ENCODE measurements at places on chromosomes 4 and X.

DNA sequence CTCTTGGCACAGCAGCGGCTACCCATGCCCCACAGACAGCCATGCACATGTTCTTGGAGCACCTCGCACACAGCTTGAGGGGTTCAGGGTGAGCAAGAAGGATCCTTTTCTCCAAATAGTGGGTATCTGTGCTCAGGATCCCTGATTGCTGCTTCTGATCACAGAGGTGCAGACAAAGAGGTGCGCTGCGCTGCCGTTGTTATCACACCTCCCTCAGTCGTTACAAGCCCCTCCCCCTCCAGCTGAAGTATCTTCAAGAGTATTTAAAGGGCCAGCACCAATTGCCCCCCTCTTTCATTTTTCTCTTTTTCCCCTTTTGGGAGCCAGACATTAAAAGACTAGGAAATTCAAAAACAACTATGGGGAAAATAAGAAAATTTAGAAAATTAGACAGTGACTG lies 44.3 kb downstream of the NELFA start:
- DNase-seq = no peak

DNA sequence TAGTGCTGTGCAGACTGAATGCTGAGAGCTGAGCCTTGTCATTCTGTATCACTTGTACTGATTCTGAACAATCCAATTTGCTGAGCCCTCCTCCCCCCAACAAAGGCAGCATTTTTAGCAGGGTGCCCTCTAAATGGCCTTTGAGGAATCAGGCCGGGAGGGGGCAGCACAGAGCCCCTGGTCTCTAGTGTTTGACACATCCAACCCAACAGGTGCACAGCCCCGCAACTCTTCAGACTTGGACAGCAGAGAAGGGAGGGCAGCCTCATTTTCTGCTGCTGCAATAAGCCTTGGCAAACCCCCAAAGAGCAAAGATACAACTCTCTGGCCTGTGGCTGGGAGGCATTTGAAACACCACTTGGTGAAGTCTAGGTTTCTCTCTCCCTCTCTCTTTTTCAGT lies 3.4 kb downstream of the ATP1B4 start:
- DNase-seq = peak; percentile 81

DNA sequence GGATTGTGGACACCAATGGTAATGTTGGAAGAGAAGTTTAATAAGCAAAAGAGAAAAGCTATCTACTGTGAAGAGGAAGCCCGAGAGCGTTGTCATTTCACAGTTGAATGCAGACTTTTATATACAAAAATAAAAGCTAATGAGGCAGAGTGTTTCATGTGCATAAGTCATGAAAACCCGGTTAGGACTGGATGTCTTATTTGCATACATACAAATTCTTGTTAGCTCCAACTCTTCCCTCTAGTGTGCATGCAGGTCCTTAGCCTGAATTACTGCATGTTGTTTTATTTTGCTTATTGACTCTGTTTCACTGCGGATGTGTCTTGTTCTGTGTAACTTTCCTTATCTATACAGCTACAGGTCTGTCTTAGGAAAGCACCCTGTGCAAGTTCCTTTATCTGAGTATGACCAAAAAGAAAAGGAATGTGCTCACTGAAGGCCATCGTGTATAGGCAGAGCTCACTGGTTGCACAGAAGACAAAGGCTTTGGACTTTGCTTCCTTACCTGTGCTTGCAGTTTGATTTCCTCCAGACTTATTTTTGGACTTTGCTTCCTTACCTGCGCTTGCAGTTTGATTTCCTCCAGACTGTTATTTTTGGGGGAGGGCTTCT lies 25.1 kb upstream of the UGT2B11 start:
- no peak for DNase-seq

DNA sequence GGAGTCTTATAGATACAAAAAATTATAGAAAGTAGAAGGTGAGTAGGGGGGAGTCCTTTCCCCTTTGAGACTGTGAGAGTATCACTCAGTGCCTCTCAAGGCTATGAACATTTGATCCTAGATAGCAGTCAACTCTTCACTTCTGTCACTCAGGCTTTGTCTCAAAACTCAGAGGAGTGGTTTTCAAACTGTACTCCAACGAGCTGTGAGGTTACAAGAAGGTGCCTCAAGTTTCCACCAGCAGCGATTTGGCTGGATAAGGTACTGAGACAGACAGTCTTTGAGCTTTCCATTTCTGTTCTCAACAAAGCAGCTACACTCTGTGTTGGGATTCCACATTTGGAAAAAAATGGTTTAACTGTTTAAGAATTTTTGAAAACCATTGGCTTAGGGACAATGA lies 48.0 kb upstream of the NDST3 start:
- no peak for DNase-seq

- no peak for DNase-seq
Measured at GRCh38 chr4:103904123-103904522, 184.3 kb upstream of the TACR3 start.

- DNase-seq = no peak
Measured at GRCh38 chr4:109313168-109314133, 11.0 kb upstream of the COL25A1 start.

DNA sequence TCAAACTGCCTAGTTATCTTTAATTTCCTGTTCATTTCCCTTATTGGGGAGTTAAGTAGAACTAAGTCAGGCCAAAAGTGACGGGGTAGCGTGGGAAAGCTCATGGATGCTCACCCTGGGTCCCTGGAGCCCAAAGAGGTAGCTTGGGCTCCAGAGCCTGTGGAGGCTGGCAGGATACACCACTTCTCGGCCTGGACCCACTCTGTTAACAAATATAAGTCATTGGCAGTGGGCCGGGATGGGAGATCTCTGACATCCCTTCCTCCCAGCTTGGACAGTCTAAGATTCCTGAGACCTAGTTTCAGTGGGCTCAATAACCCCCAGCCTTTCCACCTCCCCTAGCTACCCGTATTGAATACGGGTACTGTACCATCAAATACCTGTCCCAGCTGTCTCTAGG lies 106.1 kb downstream of the EFNB1 start:
- DNase-seq = no peak

GRCh38 chrX:107673431-107673830 lies 45.1 kb downstream of the PRPS1 start:
- DNase-seq = no peak
